ENCODE measurements at places on chromosomes 7 and 10. TPM values are rescaled to one million over a fixed set of nuclear protein-coding genes. Genes with fewer than 3 reads are reported as not detected.

KDM7A gene
- 17.4 TPM for total RNA-seq

DRGX gene
- not detected for total RNA-seq

FOXI2 gene
- not detected for total RNA-seq

BAMBI gene
- 0.13 TPM for total RNA-seq

KCP gene
- total RNA-seq, result 0.08 TPM
